GM20000 (cell line): ENCODE measurements at places on chromosomes 1 and 21.

DNA sequence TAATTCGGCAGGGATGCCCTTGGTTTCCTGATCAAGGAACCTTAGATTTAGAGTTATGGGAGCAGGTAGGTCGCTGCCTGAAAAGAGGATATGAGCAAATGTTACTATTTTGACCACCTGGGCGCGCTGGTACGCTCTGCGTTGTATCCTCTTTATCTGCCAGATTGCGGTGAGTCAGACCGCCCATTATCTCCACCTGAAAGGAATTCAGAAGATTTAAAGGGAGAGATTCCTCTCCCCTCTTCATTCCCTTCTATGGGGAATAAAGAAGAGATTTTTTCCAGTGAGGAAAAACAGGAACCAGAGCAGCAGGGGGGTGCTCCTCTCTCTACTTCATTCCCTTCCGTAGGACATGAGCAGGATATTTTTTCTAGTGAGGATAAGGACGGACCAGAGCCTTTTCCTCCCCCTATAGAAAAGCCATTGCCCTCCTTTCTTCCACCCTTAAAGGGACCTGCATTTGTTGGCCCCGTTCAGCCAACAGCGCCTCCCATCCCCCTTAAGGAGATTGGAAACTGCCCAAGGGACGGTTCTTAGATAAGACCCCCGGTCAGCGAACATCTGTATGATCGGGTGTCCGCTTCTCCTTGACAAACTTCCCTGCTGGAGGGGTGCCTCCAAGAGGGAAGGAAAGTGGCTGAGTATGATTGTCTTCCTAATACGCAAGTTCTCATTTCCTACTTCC is 34.1 kb downstream of the CLCA1 start:
- DNase-seq: no peak

GRCh38 chr1:221714227-221715152 is 27.4 kb downstream of the DUSP10 start:
- DNase-seq: no peak

DNA sequence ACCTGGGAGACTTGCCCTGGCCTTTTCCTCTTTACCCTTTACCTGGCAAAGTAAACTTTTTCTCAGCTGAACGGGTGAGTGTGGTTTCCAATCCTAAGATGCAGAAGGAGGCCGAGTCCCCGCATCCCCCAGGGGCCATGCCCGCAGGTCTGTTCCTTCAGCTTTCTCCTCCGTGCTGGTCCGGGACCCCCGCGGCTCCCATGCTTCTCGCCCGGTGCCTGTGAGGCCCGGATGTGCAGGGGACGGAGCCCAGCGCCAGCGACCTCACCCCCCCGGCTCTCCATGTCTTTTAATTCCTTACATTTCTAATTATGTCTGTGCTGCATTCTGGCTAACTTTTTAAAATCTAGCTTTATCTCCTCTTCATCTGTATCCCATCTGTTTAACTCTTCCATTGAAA is 21.5 kb upstream of the SCYL3 start:
- DNase-seq: no peak

DNA sequence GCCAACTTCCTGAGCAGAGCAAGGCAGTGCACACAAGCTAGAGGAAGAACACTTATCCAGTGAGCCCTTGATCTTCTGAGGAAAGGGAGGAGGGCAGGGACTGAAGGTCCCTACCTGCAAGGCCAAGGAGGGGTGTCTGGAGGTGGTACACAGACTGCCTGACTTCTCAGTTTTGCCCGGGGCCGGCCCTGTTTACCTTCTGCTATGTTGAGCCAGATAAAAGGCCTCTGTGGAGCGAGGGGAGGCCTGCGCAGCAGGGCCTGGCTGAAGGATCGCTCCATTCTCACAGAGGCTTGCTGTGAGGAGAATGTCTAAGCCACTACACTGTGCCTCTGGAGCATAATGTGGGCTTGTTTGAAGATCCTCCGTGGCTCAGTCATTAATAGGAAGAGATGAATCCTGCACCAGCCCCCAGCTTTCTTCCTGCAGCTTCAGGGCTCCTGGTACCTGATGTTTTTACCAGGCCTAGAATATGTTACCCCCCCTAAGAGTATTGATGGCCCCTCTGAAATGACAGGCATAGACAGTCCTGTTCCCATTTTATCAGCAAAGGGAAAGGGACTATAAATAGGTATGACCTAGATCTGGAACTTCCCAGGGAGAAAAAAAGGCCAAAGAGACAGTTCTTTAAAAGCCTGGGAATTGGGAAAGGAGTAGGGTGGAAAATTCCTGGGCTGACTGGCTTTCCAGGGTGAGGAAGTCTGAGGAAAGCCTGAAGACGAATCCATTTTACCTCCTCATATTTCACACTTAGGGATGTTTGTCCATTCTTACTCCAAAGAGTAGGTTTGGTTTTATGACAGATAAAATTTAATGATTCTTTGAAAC is 4.7 kb downstream of the POGK start:
- no peak for DNase-seq
